CD4-positive, alpha-beta T cell treated with Interleukin-1 beta for 1 hour (primary cell): ENCODE measurements at places on chromosomes 12 and 14.

DNA sequence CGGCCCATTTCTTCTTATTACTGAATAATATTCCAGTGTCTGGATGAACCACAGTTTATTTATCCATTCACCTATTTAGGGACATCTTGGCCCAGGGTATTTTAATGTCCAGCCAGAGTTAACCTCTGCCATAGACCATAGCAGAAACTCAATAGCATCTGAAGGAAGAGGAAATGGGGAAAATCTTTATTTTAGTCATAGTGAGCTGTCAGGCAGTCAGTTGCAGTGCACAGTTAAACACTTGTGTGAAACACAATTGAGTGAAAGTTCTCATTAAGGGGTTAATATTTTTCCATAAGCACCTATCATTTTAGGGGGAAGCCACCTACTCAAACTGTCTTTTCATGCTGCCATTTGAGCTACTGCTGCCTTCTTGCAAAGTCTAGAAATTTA is 197.3 kb upstream of the PPFIA2 start:
- no peak for DNase-seq

DNA sequence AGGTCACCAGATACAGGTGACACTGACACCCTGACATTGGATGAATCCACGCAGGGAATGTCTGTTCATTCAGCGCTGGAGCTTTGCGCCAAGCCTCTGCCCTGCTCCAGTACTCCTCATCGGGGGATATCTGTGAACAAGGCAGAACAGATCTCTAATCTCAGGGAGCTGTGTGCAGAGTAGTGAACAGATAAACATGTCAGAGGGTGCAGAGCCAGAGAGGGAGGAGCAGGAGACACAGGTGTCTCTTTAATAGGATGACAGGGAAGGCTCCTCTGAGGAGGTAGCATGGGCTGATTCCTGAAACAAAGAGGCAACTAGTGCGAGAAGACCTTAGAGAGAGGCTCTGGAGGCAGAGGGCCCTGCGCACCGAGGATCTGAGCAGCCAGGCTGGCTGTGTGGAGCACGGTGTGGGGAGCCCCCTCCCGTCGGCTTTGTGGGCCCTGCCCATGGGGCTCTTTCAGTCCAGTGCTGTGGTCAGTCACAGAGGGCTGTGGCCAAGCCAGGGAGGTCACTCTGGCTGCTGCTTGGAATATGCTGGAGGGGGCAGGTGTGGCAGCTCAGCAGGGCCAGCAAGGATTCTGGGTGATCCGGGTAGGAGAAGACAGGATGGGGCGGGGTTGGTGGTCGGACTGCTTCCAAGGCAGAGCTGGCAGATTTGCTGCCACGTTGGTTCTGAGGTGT is 55.6 kb downstream of the TECPR2 start:
- no peak for DNase-seq

DNA sequence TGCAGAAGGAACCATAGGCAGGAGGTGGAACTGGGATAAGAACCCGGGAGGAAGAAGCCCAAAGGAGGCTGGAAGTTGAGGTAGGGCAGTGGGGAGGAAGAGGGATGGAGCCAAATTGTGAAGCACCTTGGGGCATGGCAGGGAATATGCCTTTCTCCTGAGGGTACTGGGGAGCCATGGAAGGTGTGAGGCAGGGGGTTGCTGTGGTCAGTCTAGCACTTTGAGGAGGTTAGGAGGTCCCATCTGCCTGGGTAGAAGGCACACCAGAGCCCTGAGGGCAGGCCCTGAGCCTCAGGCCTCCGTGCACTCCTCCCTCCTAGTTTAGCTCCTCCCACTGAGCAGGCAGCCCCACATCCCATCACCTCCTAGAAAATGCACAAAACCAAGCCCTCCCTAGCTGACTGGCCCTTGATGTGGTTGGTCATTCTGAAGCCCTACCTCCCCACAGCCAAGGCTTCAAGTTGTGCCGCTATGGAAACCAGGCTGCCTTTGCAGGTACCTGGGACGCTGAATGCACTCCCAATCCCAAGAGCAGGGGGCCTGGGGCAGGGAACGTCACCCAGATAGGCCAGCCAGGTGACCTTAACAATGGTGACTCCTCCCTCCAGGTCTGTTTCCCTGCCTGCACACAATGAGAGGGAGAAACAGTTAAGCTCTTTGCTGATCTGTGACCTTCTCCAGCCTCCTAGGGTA is 15.1 kb downstream of the PHETA1 start:
- no peak for DNase-seq

GRCh38 chr12:64894827-64895475 is 70.5 kb downstream of the TBC1D30 start:
- DNase-seq, result no peak

- no peak for DNase-seq
These were observed 45.8 kb downstream of the HSD17B6 start for GRCh38 chr12:56808954-56809353.
